ENCODE measurements at places on chromosomes 7 and 10. TPM values are rescaled to one million over a fixed set of nuclear protein-coding genes. Genes with fewer than 3 reads are reported as not detected.

Gene CCDC172
- not detected for total RNA-seq

Gene SEMA3C
- 77.4 TPM for total RNA-seq

Gene NUDT5
- 51.8 TPM for total RNA-seq

Gene NME8
- not detected for total RNA-seq

Gene ARMC3
- total RNA-seq: not detected

Gene POLL
- total RNA-seq: 21.2 TPM

Gene PLPP4
- 3.0 TPM for total RNA-seq

Gene GFRA1
- 73.3 TPM for total RNA-seq

Gene ASB4
- total RNA-seq: not detected

Gene GTPBP10
- 15.7 TPM for total RNA-seq

Gene ADGRA1
- total RNA-seq: not detected

Gene ASZ1
- not detected for total RNA-seq

Gene ADAM8
- total RNA-seq: 2.3 TPM

Gene PDCD11
- 33.0 TPM for total RNA-seq

Gene TBX20
- not detected for total RNA-seq

Gene SH2D4B
- not detected for total RNA-seq

Gene SLC26A3
- not detected for total RNA-seq

Gene LHFPL3
- total RNA-seq: not detected

Gene ZFAND2A
- 15.2 TPM for total RNA-seq

Gene CXCL12
- 65.5 TPM for total RNA-seq

Gene CCDC126
- total RNA-seq: 11.3 TPM

Gene GCK
- total RNA-seq: 0.44 TPM

Gene WNT2
- 0.62 TPM for total RNA-seq

Gene METTL27
- 1.7 TPM for total RNA-seq

Gene AQP1
- 18.0 TPM for total RNA-seq

Measured in chondrocyte (in vitro differentiated cells).